ENCODE measurements at places on chromosomes 11 and 22.

- no peak for DNase-seq
Observed at GRCh38 chr11:69359735-69360480, 66.0 kb downstream of the MYEOV start.

GRCh38 chr11:29124470-29124869 is 892.4 kb downstream of the KCNA4 start:
- DNase-seq: no peak

DNA sequence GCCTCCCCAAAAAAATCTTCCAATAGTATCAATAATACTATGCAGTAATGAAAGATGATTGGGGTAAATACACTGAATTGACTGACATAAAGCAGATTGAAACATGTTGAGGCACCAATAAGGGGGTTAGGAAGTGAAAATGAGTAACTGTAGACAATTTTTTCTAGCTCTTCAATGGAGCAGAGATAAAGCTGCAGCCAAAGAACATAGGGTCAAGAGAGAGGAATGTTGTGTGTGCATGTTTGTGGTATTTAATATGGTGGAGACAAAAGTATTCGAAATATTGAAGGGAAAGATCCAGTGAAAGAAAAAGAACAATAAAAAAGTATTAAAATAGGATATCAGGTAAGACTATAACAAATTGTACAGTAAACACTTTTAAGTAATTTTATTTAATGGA is 450.0 kb upstream of the CCDC179 start:
- no peak for DNase-seq

GRCh38 chr22:43088627-43088983 is 586 bp downstream of the TTLL1 start:
- DNase-seq: no peak

DNA sequence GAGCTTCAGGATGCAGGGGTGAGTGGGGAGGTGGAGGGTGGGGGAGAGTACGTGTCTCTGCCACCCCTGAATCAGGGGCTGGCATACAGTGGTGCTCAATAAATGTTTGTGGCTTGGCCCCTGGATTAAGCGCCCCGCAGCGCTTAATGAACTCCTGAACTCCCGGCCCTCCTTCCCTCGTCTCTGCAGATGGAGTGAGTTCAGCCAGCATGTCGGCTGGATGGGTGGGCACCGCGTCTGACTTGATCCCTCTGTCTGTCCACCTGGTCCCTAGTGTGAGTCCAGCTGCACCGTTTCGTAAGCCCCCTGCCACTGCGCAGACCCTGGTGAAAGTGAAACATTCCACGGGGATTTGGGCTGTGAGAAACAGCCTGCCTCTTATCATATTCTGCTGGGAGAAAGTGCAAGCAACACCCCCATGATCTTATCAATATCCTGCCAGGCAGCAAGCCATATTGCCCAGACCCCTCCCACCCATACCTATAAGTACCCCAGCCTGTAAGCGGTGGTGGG is 12.0 kb upstream of the MRGPRD start:
- DNase-seq: no peak
